ENCODE measurements at places on chromosomes 16 and 17.

- no peak for DNase-seq
These were observed 188.3 kb downstream of the ZFHX3 start for GRCh38 chr16:72859581-72859980.

GRCh38 chr17:4807605-4808377 lies 839 bp downstream of the PLD2 start:
- no peak for DNase-seq

- no peak for DNase-seq
These were observed 23.8 kb downstream of the ENGASE start for GRCh38 chr17:79098282-79098867.

- no peak for DNase-seq
These were observed 70.5 kb downstream of the KPNA2 start for GRCh38 chr17:68106085-68106484.

GRCh38 chr17:49690256-49690655 lies 12.4 kb upstream of the SPOP start:
- DNase-seq: no peak

- peak; percentile 10 for DNase-seq
These were observed at the start of gene HSD3B7 for GRCh38 chr16:30984669-30985400. Gene HSD3B7 (plus strand): TSS chr16:30985207. CDS start chr16:30985659, 452 bp downstream.

DNA sequence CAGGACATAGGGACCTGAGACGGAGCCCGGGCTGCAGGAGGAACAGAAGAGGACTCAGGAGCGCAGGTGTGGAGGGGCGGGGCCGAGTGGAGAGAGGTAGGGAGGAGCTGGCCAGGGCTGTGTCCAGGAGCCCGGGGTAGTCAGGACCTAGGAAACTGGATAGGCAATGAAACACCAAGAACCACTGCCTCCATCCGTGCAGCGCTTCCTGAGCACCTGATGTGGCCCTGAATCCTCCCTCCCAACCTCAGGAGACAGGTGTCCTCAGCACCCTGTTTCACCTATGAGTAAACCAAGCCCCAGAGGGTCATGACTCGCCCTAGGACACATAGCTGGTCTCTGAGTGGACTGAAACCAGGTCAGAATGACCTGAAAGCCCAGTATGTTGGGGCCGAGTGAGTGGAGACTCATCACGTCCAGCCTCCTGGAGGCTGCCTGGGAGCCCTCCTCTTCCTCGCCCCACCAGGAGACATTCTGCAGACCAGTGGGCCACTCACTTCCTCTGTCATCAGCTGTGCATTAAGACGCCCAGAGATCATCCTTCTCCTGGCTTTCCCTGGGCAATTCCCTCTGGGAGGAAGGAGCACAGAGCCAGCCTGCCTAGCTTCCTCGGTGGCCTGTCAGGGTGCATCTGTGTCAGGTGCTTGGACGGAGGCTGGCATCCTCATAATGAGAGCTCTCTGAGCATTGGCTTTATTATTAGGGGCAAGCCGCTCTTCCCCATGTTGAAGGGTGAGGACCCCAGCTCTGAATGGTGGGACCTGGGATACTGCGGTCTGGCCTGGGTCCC lies 72.8 kb downstream of the SCNN1B start:
- DNase-seq: no peak

GRCh38 chr17:21082001-21082436 lies 39.2 kb upstream of the USP22 start:
- no peak for DNase-seq

DNA sequence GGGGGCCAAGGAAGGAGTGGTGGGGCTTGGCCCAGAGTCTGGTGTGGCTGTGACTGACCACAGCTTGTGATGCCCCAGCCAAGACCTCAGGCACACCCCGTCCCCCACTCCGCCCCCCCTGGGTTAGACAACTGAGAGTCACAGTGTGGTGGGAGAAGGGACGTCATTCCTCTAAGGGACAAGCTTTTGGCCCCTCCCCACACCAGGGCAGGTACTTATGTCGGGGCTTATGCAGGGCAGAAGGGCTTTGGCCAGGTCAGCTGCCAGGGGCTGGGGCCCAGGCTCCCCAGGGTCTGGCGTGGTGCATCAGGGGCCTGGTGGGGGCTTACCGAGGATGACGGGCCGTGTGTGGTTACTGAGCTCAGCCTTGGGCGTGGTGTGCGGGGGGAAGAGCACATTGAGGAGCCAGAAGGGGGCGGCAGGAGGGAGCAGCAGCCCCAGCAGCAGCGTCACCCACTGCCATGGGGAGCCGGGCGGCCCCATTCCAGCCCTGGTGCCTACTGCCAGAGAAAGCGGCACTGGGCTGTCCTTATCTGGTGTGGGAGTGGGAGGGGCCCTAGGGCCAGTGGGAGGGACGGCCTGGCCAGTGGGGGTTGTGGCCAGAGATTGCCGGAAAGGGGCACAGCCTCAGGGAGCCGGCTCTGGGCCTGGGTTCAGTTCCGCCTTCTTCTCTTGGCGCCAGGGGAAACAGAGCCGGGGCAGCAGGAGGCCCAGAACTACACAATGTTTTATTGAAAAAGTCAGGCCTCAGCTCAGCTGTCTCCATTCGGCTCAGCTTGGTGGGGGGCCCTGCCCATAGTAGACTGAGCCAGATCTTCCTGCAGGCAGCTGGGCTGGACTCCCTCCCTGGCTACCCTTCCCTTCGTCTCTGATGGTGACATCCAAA lies at the start of gene LCAT:
Gene LCAT, minus strand, starts transcription at position 502 of the 886 bp plus-strand sequence. Its CDS starts 19 bp downstream, at position 483.
- DNase-seq: no peak

DNA sequence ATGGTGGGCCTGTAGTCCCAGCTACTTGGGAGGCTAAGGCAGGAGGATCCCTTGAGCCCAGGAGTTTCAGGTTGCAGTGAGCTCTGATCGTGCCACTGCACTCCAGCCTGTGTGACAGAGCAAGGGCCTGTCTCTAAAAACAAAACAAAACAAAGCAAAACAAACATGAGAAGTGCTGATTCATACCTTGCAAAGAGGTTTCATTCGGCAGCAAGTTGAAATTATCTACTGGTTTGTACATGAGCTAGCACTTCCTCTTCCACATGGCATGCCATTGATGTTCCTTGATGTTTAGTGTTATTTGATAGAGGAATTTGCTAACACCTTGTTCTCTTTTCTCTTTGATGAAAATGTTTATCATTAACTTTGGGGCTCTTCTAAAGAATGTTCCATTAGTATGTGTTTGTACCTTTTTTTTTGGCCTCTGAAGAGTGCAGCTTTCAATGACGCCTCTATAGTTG lies 50.6 kb downstream of the SPECC1 start:
- no peak for DNase-seq
